ENCODE measurements at places on chromosomes 1 and 21.

DNA sequence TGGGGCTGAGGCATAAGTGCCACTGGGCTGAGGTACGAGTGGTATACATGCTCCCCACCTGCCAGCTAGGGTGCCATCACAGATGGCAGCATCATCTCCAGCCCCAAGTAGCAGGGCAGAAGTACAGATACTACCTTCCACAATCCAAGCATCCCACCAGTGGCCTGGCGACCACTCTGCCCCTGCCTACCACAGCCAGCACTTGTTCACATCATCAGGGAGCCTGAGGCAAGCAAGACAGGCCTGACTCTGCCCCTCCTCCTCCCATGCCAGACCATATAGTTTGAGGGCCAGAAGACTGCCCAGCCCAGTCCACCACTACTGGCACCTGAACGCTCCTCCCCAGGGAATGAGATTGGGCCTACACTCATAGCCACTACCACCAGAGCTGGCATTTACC, 84.6 kb downstream of the SPATA6 start:
- no peak for DNase-seq

GRCh38 chr1:152519851-152520250, 5.6 kb downstream of the CRCT1 start:
- DNase-seq = no peak

DNA sequence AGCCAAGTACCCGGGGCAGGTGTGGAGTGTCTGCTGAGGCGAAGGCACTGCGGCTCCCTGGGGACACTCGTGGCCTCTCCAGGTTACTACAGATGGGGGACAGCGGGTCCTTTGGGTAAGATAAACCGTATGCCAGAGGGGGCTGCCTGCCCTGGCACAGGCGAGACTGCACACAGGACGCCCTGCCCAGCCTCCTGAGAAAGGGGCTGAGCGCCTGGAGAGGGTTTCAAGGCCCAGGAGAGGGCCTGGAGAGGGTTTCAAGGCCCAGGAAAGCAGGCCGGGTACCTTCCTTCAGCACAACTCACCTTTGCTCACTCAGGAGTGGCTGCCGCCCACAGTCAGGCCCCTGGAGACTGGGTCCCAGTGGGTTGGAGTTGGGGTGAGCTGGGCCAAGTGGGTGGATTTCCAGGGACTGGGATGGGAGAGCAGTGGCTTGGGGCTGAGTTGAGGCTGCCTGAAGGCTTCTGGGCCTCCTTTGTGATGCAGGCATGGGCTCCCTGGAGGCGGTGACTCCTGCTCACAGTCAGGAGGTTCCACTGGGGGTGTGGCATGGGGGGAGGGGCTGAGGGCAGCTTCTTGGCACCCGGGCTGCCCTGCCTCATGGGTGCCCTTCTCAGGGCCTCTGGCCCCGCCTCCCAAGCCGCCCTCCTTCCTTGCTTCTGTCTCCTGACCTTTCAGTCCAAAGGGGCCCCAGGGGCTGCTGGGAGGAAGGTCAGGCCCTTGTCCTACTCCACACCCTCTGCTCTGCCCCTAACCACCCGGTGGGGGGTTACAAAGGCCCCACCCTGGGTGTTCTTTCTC, at the start of gene MMEL1:
Gene MMEL1 (minus strand): TSS at position 456 of the 801 bp plus-strand sequence. CDS start 3,532 bp downstream, outside the sequence.
- no peak for DNase-seq

- no peak for DNase-seq
These were observed 39.7 kb upstream of the JUN start for GRCh38 chr1:58823481-58824010.

- DNase-seq = no peak
These were observed 413.0 kb downstream of the OMA1 start for GRCh38 chr1:58133562-58133961.

- DNase-seq = no peak
These were observed 442.6 kb upstream of the PRMT6 start for GRCh38 chr1:106613861-106614260.

DNA sequence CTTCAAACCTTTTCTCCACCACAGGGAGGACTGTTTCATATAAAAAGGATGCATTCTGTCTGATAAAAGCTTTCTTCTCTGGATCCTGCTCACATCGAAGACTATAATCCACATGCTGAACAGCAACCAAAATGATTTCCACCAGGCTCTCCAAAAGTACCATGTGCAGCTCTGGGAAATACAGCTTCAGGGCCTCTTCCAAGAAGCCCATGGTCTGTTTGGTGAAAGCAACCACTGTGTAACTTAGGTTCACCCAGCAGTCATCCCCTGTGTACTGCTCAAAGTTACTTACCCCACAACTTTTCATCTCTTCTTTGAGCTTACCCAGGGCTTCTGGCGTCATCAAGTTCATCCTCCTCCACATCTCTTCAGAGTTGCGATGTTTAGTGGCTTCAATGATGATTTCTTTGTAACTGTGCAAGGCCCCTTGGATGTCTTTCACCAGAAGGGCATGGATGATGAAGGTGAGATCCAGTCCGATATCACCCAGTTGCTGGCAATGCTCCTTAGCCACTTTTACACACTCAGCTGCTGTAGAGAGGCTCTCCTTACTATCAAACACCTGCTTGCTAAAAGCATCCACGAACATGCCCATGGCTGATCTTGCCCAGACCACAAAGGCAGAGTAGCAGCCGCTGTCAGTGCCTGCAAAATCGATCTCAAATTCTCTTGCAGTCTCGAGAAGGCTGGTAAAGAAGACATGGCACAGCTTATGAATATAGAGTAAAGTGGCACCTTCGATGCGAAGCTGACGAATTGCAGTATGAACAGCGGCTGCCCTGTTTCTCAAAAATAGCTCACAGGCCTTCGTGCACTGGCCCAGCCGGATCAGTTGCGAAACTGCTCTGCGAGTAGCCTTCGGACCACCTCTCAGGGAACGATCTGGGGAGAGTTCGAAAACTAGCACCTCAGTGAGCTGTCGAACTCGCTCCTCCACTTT, 1.7 kb downstream of the EXOC8 start:
- DNase-seq = no peak

GRCh38 chr1:31831397-31832378, 15.9 kb upstream of the SPOCD1 start:
- DNase-seq = no peak

GRCh38 chr1:230220907-230221306, 153.9 kb downstream of the GALNT2 start:
- no peak for DNase-seq
